ENCODE measurements at places on chromosomes 6 and 20.
A peak's percentile ranks its signal among the peaks of the same experiment; 100 is the strongest.

- DNase-seq, result no peak
Observed at GRCh38 chr20:46283426-46284039, 24.8 kb downstream of the CDH22 start.

GRCh38 chr20:50189681-50190250 lies 864 bp upstream of the CEBPB start:
- DNase-seq, result no peak

GRCh38 chr6:37640786-37641395 lies 56.8 kb downstream of the MDGA1 start:
- no peak for DNase-seq

DNA sequence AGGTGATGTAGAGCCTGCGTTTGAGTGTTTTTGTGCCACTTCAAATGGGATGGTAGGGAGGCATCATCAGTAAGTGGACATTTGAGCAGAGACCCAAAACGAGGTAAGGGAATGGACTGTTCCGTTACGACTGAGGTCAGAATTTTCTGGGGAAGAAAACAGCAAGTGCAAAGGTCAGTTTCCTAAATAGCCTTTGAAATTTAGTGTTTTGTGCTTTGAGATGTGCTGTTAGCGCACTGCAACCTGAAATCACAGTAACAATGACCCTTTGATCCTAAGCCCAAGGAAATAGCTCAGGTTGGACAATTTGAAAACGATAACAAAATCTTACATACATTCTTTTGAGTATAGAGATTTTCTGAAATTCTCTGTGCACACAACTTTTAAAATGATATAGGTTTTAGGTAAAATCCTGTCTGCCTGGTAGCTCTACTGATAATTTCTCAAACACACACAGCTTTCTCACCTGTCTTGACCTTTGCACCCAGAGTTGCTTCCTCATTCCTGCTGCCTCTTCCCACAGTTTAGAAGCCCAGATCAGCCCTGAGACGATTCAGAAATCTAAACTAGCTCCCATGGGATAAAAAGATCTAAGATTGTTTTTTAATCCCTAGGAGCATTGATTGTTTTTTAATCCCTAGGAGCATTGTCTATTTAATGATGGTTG lies 22.1 kb downstream of the DCBLD1 start:
- no peak for DNase-seq

DNA sequence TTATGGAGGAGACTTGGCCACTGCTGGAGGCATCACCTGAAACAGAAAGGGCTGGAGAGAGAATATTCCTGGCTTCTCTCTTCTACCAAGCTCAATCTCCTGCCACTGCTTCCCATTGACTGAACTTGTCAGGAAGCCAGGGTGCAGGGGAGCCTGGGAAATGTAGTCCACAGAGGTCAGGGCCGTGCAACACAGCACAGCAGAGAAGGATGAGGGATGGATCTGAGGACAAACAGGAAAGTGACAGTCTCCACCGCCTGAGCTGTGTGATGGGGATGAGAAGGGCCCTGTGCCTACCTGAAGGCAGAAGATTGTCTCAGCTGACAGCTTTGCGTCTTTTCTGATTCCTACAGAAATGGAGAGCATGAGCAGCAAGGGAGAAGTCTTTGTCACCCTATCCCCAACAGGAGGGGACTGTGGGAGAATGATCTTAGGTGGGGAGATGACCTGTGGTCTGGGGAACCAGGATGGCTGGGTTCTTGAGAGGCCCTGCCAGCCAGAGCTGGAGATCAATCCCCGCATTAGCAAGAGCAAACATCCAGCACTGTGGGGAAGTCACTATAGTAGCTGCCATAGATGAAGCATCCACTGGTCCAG lies 114.2 kb downstream of the SNX5 start:
- no peak for DNase-seq

- no peak for DNase-seq
Observed at GRCh38 chr6:30748851-30749540, 4.6 kb upstream of the IER3 start.

- no peak for DNase-seq
Observed at GRCh38 chr6:125688138-125688537, 61.3 kb upstream of the HEY2 start.

- no peak for DNase-seq
Observed at GRCh38 chr20:12965870-12966251, 42.9 kb upstream of the SPTLC3 start.

DNA sequence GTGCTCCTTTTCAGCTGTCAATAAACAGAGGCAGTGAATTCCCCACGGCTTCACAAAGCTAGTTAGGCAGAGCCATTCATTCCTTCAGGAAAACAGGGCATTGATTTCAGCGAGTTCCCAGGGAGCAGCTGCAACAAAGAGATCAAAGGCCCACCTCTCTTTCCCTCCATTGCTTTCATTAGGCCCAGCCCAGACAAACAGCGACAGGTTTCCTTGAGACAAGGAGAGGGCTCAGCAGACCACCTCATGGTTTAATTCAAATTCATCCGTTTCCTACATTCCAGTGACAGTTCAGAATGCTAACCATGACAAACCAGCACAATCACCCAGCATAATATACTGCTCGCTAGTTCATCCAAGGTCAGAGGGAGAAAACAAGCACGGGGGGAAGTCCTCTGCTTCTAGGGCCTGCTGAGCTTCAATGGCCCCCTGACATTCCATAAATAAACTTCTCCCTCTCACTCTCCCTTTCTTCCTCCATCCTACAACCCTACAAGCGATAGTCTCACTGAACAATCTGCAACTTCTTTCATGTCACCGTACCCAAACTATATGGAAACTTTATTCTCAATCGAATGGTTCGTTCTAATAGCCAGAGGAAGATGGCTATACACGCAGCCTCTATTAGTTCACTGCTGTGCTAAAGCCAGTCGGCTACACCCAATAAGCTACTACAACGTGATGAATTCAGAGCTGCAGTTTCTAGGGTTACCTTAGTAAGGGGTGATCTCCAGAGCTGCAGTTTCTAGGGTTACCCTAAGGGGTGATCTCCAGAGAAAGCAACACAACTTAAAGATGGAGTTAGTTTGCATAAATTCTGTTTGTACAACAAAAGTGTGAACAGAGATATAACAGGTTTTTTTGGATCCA lies 34.7 kb downstream of the PLAGL1 start:
- no peak for DNase-seq

DNA sequence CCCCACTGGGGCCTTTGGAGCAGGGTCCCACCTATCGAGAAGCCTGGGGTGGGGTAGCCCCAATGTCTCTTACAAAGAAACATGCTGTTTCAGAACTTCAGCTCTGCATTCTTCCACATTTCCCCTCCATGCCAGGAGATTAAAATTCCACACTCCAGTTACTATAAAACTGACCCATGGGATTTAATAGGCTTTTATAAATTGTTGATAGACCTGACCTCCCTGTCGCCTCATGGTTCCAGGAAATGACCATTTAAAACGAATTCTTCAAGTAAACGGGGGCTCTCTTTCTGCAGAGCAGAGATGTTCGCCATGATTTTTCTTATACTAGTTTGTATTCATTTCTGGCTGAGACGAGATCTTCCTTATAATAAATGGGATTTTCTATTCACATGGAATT lies 19.3 kb downstream of the RIN2 start:
- DNase-seq, result no peak

GRCh38 chr6:108846628-108847027 lies 1.6 kb upstream of the ARMC2 start:
- DNase-seq, result peak; percentile 32

- DNase-seq, result no peak
Observed at GRCh38 chr6:3836566-3836965, 12.6 kb upstream of the FAM50B start.

DNA sequence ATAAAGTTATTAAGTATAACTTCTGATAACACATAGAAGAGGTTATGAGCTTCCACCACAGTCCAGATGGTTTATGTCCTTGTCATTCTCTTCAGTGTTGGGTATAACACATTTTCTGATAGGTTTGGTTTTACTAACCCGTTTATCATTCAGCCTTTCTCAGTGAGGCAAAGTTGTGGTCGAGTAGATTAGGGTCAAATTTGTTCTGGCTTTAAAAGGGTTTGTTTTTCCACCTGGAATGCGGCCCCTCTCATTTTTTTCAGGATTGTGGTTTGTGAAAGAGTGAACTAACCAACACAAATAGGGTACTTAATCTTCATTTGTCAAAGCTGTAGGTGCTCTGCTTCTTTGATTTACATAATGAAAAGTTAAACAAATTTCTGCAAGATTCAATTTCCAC lies 204.2 kb upstream of the ASCC3 start:
- no peak for DNase-seq

- DNase-seq, result no peak
Observed at GRCh38 chr6:55456016-55456415, 123.0 kb downstream of the HMGCLL1 start.

GRCh38 chr6:89311853-89312531 lies 3.1 kb downstream of the GABRR2 start:
- peak; percentile 54 for DNase-seq

GRCh38 chr6:15943423-15943822 lies 185.5 kb upstream of the MYLIP start:
- no peak for DNase-seq

DNA sequence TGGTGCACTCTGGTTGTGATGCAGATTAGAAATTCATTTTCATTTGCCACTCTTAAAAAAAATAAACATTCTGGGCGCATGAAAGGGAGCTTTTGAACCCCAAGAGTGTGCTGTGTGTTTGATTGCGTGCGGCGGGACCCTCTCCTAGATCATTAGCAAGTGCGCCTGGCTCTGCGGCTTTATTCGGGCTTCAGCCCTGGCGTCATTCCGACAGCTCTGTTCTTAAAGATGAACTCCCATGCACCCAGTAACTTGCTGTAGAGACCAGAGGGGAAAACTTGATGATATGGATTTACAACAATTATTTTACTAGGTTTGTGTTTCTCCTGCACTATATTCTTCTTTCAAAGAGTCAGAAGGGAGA lies 48.9 kb upstream of the ARMC2 start:
- no peak for DNase-seq

DNA sequence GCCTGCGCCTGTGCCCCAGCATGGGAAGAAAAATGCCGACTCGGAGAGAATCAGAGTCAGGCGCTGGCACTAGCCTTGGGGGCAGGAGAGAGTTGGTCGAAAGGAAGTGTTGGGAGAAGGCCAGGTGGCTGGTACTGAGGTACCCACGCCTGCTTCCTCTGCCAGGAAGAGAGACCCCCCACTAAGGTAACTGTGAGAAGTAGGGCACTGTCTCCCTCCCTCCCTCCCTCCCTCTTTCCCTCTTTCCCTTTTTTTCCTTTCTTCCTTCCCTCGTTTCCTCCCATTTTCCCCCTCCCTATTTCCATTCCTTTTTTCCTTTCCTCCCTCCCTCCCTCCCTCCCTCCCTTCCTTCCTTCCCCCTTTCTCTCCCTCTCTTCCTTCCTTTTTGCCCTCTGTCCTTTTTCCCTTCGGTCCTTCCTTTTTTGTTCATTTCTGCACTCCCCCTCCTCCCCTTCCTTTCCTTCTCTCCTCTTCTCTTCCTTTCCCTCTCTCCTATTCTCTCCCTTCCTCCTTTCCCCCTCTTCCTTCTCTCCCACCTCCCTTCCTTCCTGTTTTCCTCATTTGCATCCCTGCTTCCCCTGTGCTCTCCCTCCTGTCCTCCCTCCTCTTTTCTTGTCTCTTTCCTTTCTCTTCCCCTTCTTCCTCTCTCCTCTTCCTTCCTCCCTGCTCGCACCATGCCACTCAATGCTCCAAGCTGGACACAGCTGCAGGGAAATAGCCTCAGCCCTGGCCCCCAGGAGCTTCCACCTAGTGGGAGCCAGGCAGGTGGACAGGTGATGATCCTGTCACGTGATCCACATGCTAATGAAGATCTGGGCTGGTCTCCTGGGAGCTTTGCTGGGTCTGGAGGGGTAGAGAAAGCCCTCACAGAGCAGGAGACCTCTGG lies 148.0 kb downstream of the DHX35 start:
- DNase-seq, result no peak

GRCh38 chr6:129607581-129608186 lies 102.3 kb downstream of the ARHGAP18 start:
- DNase-seq, result no peak

DNA sequence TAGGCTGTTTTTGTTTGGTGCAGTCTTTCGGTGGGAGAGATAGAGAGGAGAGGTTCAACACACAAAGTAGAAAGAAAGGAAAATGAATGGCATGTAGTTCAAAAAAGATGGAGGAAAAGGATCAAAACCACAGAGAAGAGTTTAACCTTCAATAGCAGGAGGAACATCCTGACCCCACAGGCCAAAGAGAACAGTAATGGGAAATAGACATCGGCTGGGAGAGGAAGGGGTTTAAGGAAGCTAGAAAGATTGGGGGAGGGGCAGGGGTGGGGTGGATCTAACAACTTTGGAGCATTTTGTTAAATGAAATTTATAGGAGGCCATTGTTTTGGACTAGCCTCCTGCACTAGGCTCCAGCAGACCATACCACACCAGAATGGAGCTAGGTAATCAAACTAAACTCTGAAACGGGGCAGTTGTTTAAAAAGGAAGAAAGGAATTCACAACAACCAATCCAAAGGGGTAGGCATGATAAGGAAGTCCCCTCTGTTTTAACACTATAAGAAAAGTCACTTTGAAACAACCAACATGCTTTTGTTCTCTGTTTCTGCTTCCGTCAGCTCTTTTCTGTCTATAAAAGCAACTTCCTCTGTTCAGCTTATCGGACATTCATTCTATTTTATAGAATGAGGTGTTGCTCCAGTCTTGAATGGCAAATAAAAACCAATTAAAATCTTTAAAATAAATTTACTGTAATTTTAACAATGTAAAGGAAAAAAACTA lies 82.6 kb downstream of the EPB41L2 start:
- DNase-seq, result no peak

DNA sequence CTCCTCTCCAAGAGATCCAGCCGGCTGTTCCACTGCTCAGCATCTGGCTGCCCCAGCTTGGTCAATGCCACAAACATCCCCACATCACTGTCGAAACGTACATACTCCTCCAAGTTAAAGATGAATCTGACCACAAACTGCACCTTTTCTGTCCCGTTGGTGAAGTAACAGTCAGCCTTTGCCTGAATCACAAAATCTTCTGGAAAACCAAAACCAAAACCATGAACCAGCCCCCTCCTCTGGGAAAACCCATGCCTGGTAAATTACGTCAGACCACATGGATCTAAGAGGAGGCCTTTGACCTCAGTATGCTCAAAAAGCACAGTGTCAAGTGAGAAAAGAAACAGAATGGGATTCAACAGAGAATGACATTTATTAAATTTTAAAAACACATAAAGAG lies 1.7 kb downstream of the HLA-DOB start:
- DNase-seq, result no peak

DNA sequence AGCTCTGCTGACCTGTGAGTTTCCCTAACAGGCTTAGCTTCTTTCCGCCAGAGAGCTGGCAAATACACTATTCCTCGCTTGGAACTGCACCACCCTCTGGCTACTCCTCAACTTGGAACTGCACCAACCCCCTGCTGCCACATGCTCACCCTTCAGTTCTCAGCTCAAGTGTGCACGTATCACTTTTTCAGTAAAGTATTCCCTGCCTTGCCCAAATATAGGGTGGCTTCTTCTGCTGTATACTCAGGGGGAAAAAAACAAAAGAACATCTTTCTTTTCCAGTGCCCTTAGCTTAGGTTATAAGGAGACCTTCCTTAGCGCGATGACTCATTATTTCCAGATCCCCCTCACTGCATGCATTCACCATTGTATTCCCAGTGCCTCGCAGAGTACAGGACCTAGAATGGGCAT lies 21.2 kb downstream of the GNAS-AS1 start:
- no peak for DNase-seq

Measured in NCI-H1694 treated with DMSO at 0.1 percent for 48 hours (cell line).